ENCODE measurements at places on chromosomes 5 and 9.

- H3K27ac ChIP-seq, result no peak overlapping the region
- H3K27me3 ChIP-seq, result peaks cover 9% of the 10 kb centered on the region
- H3K4me3 ChIP-seq, result no peak overlapping the region
- no peaks in the 10 kb centered on the region for H3K4me1 ChIP-seq
- DNase-seq, result no peak
- no peaks in the 10 kb centered on the region for H3K36me3 ChIP-seq
These were observed 75.6 kb downstream of the ARHGEF28 start for GRCh38 chr5:73701566-73701965.

- H3K4me3 ChIP-seq, result no peak overlapping the region
- H3K4me1 ChIP-seq, result no peaks in the 10 kb centered on the region
- H3K27me3 ChIP-seq, result no peaks in the 10 kb centered on the region
- no peak overlapping the region for H3K27ac ChIP-seq
- peaks cover 4% of the 10 kb centered on the region for H3K36me3 ChIP-seq
- no peak for DNase-seq
These were observed 283.2 kb upstream of the POU5F2 start for GRCh38 chr5:94024620-94025019.

- no peak overlapping the region for H3K4me3 ChIP-seq
- H3K27me3 ChIP-seq, result no peaks in the 10 kb centered on the region
- peaks cover 2% of the 10 kb centered on the region for H3K4me1 ChIP-seq
- no peak overlapping the region for H3K27ac ChIP-seq
These were observed 154.4 kb upstream of the COX7C start for GRCh38 chr5:86463339-86463738.

GRCh38 chr5:87231037-87231808 lies 36.5 kb upstream of the RASA1 start:
- H3K27ac ChIP-seq, result no peak overlapping the region
- H3K4me1 ChIP-seq, result peaks cover 6% of the 10 kb centered on the region
- H3K36me3 ChIP-seq, result no peaks in the 10 kb centered on the region
- H3K27me3 ChIP-seq, result no peaks in the 10 kb centered on the region

- H3K27me3 ChIP-seq, result no peaks in the 10 kb centered on the region
- H3K4me1 ChIP-seq, result no peaks in the 10 kb centered on the region
- H3K36me3 ChIP-seq, result no peaks in the 10 kb centered on the region
- DNase-seq, result no peak
- no peak overlapping the region for H3K27ac ChIP-seq
These were observed 120.4 kb upstream of the RFX3 start for GRCh38 chr9:3646226-3646625.

- H3K27me3 ChIP-seq, result no peaks in the 10 kb centered on the region
- no peak overlapping the region for H3K4me3 ChIP-seq
- peaks cover 21% of the 10 kb centered on the region for H3K4me1 ChIP-seq
- H3K27ac ChIP-seq, result no peak overlapping the region
- no peak for DNase-seq
These were observed 19.1 kb downstream of the NDST1 start for GRCh38 chr5:150527038-150527437.

- peaks cover 20% of the 10 kb centered on the region for H3K4me1 ChIP-seq
- DNase-seq, result no peak
- peaks cover 3% of the 10 kb centered on the region for H3K36me3 ChIP-seq
- H3K4me3 ChIP-seq, result no peak overlapping the region
- no peaks in the 10 kb centered on the region for H3K27me3 ChIP-seq
These were observed 40.7 kb downstream of the FBXW11 start for GRCh38 chr5:171965745-171966144.

- no peak overlapping the region for H3K27ac ChIP-seq
- no peaks in the 10 kb centered on the region for H3K36me3 ChIP-seq
- no peak for DNase-seq
- no peak overlapping the region for H3K4me3 ChIP-seq
These were observed 8.5 kb upstream of the CCDC187 start for GRCh38 chr9:136312436-136312835.

- no peak overlapping the region for H3K4me3 ChIP-seq
- DNase-seq, result no peak
- H3K36me3 ChIP-seq, result no peaks in the 10 kb centered on the region
- no peaks in the 10 kb centered on the region for H3K27me3 ChIP-seq
- H3K4me1 ChIP-seq, result no peaks in the 10 kb centered on the region
- no peak overlapping the region for H3K27ac ChIP-seq
These were observed 92.5 kb downstream of the TLR4 start for GRCh38 chr9:117796681-117797080.

Data from progenitor cell of endocrine pancreas (in vitro differentiated cells).